ENCODE measurements at places on chromosomes 2 and 18. TPM values are rescaled to one million over a fixed set of nuclear protein-coding genes. Genes with fewer than 3 reads are reported as not detected.

REEP1 gene
- 0.11 TPM for total RNA-seq

RUFY4 gene
- total RNA-seq, result not detected

ZNF513 gene
- total RNA-seq, result 11.1 TPM

DYTN gene
- total RNA-seq, result not detected

DHRS9 gene
- total RNA-seq, result not detected

CD207 gene
- total RNA-seq, result not detected

SCN2A gene
- total RNA-seq, result 4.1 TPM

CD226 gene
- total RNA-seq, result 0.50 TPM

TEKT4 gene
- total RNA-seq, result not detected
